RPMI7951 (cell line): ENCODE measurements at places on chromosomes 2 and 18. TPM values are rescaled to one million over a fixed set of nuclear protein-coding genes. Genes with fewer than 3 reads are reported as not detected.

Gene GKN2
- total RNA-seq: not detected in 2 replicates

Gene MROH2A
- total RNA-seq: 0.10 TPM in 1 of 2 replicates, not detected in the other

Gene SLC9A4
- total RNA-seq: not detected in 2 replicates

GRCh38 chr2:162890690-162891311, 52.2 kb upstream of the KCNH7 start:
- DNase-seq: peak; percentile 62

- DNase-seq: no peak
Measured at GRCh38 chr2:43356774-43357173, 130.4 kb upstream of the ZFP36L2 start.

Gene ARHGEF33
- 0.24 and 0.59 TPM in 2 replicates for total RNA-seq

Gene PPM1B
- 28.0 and 33.6 TPM in 2 replicates for total RNA-seq

Gene NRP2
- 57.7 and 73.5 TPM in 2 replicates for total RNA-seq

DNA sequence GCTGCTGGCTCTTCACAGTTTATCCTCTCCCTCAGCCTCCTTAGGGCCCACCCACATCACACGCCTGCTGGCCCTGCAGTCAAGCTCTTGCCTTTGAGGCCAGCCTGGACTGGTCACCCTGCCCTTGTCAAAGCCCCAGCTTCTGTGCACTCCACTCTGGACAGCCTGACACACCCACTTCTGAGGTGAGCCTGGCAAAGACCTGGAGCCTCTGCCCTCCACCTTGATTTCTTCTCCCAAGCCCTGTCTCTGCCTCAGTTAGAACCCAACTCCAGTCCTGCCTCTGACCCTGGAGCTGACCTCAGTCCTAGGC, 37.0 kb upstream of the TAF1B start:
- no peak for DNase-seq

DNA sequence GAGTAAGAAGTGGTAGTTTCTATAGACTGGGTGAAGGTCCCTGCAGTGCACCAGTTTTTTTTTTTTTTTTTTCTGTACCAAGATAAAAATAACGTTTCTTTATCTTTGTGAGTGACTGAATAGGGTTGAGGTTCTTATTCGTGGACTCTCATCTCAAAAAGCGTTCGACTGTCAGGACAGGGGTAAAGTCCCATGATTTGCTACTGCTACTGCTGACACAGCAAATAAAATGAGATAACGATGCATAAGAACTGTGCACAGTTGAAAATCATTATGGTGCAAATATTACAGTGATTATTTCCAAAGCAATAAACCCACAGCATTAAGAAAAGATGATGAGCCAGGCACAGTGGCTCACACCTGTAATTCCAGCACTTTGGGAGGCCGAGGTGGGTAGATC, 482.0 kb upstream of the CHST9 start:
- DNase-seq: no peak

- DNase-seq: no peak
Measured at GRCh38 chr2:33588232-33588631, 10.9 kb downstream of the FAM98A start.

- DNase-seq: no peak
Measured at GRCh38 chr2:176421297-176422050, 152.2 kb downstream of the MTX2 start.

Gene RAB6C
- not detected in 2 replicates for total RNA-seq

DNA sequence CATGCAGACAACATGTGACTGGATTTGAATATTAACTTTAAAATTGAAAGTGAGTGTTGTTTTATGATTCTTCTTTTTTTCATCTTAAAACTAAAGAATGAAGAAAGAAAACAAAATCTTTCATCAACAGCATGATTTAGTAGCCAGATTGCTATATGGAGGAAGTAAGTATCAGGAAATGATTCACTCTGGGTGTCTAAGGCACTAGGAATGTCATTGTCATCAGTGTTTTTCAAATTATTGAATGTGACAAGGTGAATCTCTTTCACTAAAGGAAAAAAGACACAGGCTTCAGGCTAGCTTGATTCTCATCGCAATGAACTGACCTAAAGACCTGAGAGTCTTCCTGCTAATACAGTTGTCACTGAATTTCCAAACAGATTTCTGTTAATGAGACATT, 430.1 kb downstream of the FBXO15 start:
- peak; percentile 59 for DNase-seq

GRCh38 chr2:118784860-118785259, 62.6 kb downstream of the EN1 start:
- DNase-seq: no peak

Gene DLGAP1
- not detected in 2 replicates for total RNA-seq

- no peak for DNase-seq
Measured at GRCh38 chr2:46170026-46170425, 127.2 kb upstream of the EPAS1 start.

DNA sequence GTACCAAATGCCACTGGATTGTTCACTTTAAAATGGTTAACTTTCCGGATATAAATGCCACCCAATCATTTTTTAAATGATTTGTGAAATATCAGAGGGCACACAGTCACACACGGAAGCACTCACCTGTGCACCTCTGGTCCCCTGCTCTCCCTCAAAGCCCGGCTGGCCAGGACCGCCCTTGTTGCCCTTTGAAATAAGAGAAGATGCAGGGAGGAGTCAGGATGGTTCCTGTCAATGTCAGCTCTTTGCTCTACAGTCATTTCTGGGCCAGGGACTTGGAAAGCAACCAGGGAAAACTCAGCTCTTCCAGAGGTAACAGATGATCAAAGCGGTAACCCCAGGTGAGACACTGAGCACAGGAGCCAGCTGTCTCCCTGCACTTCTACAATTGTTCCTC, 60.7 kb downstream of the COL6A3 start:
- no peak for DNase-seq

DNA sequence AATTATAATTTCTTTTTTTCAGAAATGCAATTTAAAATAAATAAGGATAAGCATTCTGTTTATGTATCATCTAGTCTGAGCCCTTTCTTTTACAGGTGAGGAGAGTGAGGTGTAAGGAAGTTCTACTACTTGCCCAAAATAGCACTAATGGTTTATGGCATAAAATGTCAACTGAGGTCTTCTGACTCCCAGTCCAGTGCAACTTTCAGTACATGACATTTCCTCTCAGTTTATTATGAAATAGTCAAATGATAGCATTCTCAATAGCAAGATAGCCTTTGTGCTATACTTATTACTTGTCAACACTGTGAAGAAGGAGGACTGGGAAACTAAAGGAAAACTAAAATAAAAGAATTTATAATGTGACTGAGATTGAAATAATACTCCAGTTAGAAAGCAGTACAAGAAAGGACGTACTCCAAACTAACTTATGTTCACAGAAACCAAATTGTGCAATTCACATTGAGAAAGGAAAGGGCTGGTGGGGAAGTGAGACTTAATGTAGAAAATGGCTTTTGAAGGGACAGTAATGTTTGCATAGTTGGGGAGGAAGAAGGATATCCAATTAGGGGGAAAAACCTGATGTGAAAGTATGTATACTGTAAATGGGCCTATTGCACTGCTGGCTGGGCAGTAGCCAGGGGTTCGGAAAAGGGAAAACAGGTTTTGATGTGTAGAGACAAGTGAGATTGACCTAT, 166.7 kb upstream of the ZEB2 start:
- no peak for DNase-seq

Gene ACYP2
- total RNA-seq: 19.2 and 20.6 TPM in 2 replicates

Gene CERKL
- 0.12 TPM in 1 of 2 replicates, not detected in the other for total RNA-seq

- DNase-seq: no peak
Measured at GRCh38 chr2:86787736-86788135, 3.0 kb downstream of the CD8A start.

DNA sequence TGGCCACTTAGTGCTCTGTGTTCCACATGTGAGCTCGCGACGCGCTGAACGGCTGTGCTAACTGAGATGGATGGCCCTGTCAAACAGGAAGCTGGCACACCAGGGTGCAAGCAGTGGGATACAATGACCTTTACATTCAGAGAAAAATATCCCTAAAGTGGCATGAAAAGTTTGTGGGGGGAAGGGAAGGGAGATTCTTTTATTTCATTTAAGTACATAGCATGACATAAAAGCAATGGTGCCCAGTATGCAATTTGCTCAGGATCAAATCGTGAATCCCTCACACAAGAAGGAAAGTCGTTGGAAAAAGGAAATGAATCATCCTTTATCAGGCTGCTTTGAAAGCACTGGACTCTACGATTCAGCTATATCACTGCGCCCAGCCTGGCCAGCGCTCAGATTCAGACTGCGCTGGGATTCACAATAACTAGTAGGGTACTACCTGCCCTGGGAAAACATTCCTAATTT, 26.0 kb downstream of the SATB2 start:
- DNase-seq: peak; percentile 84

Gene SP5
- total RNA-seq: 0.20 TPM in 1 of 2 replicates, not detected in the other

Gene KCNJ13
- not detected in 2 replicates for total RNA-seq

- DNase-seq: no peak
Measured at GRCh38 chr2:160388464-160389263, 104.9 kb downstream of the RBMS1 start.

Gene ACADL
- total RNA-seq: not detected in 2 replicates

GRCh38 chr2:108986916-108987510, 2.0 kb downstream of the EDAR start:
- no peak for DNase-seq

- DNase-seq: no peak
Measured at GRCh38 chr2:129274038-129274415, 705.4 kb upstream of the RAB6C start.

GRCh38 chr2:42722320-42723190, 41.4 kb downstream of the OXER1 start:
- peak; percentile 69 for DNase-seq

DNA sequence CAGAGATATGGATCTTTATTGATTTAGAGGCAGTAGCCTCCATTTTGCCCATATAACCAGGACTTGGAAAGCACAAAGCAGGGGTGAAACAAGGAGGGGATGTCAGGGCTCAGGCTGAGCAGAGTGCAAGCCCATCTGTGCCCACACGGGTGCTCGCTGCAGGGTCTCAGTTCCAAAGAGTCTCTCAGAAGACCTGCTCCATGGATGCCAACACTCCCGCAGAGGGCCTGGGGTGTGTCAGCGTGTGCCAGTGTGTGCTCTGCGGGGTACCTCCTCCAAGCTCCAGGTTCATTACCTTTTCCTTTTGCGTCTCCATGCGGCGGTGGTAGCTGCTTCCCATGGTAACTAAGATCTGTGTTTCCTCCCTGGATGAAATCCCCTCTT, 107.5 kb downstream of the EIPR1 start:
- no peak for DNase-seq

DNA sequence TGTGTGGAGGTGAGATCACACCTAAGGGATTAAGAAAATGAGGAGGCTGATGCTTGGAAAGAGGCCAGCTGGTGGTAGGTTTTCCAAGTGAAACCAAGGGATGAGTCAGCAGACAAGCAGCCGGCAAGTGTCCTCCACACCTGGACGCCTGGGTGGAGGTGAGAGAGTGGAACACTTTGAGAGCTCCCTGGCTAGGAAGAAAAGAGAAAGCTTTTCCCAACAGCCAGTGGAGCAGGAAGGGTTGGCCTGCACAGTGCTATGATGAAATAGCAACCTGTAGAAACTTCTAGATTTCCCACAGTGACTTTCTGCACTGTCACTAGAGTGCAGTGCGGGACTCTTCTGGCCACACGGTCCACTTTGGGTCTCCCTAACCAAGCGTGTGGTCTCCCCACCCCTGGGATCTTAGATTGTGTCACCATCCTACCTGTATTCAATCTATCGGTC, 19.6 kb upstream of the IL37 start:
- DNase-seq: no peak

GRCh38 chr2:208999911-209000310, 423.9 kb upstream of the MAP2 start:
- no peak for DNase-seq

DNA sequence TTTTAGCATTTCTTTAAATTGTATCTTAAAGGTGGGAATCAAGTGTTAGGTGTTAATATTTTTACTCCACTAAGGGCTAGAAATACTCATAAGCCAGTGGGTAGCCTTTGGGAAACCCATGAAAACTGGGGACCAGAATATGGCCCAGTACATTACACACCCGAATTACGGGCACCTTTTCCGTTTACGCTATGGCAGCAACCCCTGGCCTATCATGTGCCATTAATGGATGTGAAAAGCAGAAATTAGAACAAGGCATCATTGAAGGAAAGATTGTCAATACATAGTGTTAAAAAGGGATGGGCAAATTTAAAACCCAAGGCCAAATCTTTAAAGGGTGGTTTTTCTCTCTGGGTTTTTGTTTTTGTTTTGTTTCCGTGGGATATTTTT, 781 bp downstream of the FARP2 start:
- DNase-seq: no peak

- DNase-seq: no peak
Measured at GRCh38 chr2:47243596-47244323, 88.7 kb upstream of the STPG4 start.

DNA sequence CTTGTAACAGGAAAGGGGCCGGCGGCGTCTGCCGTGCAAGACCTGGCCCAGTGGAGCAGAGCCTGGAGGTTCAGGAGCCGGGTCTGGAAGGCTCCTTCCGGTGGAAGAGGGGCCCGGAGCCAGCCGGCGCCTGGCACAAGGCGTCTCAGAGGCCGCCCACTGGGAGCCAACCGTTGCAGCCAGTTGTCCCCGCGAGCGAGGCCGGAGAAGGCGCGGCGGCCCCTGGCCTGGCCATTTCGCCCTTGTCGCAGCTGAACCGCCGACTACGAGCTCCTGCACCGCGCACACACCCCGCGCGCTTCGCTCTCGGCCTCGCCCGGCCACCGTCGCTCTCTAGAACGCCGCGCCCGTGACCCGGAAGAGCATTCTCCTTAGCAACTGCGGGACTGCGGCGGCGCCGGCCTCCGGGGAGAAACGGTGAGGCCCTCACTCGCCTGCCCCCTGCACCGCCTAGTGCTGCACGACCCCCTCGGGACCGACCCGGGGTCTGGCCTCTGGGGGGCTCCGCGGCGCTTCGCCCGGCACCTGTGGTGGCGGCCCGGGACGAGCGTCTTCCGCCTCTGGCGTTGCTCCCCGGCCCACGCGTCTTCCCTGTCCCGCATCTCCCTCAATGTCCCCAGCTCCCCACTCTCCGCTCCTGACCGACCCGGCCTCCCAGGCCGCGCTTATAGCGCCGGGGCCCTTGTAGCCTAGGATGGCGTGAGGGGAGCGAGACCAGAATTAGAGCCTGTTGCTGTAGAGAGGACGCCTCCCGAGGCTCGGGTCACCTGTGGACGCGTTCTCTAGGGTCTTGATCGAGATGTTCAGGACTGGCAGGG, at the start of gene DIS3L2:
Gene DIS3L2, plus strand, starts transcription at position 365 of the 818 bp plus-strand sequence. CDS start 53,215 bp downstream, outside the sequence.
- DNase-seq: peak; percentile 83

GRCh38 chr2:200353874-200354273, 47.4 kb downstream of the SPATS2L start:
- no peak for DNase-seq
